Stimulated activated CD8-positive, alpha-beta memory T cell treated with anti-CD3 and anti-CD28 coated beads, Interleukin-12 subunit alpha, Interleukin-12 subunit beta, amount 100 ng/mL, for 1 hour (primary cell): ENCODE measurements at places on chromosomes 11 and 22.

DNA sequence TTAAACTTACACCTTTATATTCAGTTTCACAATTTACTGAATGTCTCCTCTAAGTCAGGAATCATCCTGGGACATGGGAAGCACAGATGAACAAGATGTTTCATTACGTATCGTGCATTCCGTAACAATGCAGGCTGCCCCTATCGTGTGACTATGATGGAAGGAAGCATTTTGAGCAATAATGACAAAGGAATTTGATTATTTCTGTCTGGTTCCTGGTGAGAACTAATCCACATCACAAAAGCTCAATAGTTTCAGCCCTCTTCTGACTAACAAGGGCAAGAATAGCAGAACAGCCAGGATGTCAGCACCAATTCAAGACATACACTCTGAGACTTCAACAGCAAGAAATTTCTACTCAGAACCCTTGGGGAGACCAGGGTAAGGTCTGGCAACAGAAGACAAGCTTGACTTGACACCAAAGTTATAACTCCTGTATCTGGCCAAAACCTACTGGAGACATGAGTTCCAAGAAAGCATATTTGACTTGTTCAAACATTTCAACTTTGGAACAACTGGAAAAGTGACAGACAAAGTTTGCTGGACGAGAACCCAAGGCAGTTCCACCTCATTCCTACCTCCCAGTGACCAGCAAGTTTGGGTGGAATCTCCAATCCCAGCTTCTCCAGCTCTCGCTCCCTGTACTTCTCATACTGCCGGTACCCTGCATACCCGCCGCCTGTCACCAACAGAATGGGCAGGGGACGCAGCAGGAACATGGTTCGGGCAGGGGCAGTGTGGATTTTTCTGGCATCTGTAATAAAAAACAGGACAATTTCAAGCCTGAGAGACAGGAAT, 14.3 kb downstream of the PISD start:
- no peak for DNase-seq

DNA sequence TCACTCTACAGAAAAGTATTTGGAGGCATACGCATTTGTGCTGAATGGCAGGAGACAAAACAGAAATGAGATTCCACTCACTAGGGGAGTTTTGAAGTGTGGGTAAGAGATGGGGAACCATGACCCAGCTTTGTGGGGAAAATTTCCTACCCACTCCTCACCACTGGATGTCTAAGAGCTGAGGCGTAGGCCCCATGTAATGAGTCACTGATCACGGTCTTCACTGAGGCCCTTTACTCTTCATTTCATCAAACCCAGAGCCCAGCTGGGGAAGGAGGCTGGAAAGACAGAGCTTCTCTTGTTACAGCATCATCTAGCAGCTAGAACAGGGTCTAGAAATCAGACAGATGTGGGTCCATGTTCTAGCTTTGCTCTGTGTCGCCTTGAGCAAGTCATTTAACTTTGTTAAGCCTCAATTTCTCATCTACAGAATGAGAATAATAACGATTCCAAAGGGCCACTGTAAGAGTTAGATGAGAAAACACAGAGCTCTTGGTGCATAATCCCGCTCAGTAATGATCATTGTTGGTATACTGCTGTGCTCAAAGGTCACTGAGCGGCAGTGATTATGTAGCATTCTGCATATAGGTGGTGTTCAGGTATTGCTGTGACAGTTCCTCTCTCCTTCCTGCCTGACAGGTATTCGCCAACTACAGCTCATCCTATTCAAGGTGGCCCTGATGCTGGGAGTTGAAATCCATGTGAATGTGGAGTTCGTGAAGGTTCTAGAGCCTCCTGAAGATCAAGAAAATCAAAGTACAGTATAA, 97.2 kb downstream of the MICAL2 start:
- DNase-seq = no peak

- no peak for DNase-seq
These were observed 574 bp downstream of the PRSS23 start for GRCh38 chr11:86800960-86801272.

DNA sequence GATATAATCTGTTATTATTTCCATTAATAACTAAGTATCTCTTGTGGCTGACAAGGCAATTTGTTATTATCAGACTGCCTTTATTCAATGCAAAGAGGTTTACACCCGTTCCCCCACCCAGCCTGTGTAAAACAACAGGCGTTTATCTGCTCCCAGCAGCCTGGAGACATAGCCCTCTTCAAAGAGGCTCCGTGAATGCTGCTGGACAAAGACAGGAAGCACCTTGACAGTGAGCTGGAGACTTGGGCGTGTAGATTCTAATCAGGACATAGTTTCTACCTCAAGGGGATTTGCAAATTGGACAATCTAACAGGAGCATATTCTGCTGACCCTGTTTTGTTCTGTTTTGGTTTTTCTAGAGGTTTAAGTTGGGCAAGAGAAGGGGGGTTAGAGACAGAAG, 733.0 kb upstream of the KIRREL3 start:
- no peak for DNase-seq

GRCh38 chr22:27399161-27399560, 402.4 kb downstream of the MN1 start:
- no peak for DNase-seq
